ENCODE measurements at places on chromosomes 13 and 19. TPM values are rescaled to one million over a fixed set of nuclear protein-coding genes. Genes with fewer than 3 reads are reported as not detected.

GRCh38 chr19:5407356-5407755 is 47.9 kb upstream of the ZNRF4 start:
- DNase-seq: no peak

IRF2BP1 gene
- total RNA-seq: 17.4 TPM

DNA sequence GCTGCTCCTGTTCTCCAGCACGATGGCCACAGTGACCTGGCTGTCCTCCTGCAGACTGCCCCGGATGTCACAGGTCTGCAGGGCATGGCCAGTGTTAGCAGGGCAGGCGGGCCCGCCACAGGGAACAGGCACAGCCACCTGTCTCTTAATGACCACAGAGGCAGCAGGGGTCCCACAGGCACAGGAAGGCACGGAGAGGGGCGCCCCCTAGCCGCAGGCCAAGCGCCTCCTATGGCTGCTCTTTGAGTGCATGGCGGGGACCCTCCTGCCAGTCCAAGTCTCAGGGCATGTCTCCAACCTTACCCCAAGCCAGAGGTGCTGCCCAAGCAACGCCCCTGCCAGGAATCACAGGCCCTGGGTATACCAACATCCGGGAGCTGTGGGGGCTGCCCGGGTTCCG is 14.1 kb downstream of the IZUMO4 start:
- DNase-seq: no peak

DNA sequence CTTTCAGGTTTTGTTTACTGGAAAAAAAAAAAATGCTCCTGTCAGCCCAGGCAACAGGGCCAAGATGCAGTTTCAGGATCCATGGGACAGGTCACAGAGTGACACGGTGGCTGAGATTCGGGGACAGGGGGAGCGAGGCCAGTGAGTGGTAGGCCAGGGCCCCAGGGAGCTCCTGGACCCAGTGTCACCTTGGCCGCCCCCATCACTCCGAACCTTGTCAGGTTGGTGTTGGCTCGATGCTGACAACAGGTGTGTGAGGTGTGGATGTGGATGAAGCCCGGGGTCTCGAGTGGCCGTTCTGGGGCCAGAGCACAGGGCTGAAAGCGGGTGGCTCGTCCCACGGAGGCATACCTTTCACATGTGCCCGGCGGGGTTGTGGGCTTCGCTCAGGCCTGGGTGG is 6.1 kb upstream of the UQCR11 start:
- DNase-seq: no peak

- no peak for DNase-seq
Observed at GRCh38 chr19:29983568-29983967, 41.5 kb downstream of the URI1 start.

RDH8 gene
- not detected for total RNA-seq

GRCh38 chr13:84249463-84249862 is 367.2 kb upstream of the SLITRK1 start:
- DNase-seq: no peak

DNA sequence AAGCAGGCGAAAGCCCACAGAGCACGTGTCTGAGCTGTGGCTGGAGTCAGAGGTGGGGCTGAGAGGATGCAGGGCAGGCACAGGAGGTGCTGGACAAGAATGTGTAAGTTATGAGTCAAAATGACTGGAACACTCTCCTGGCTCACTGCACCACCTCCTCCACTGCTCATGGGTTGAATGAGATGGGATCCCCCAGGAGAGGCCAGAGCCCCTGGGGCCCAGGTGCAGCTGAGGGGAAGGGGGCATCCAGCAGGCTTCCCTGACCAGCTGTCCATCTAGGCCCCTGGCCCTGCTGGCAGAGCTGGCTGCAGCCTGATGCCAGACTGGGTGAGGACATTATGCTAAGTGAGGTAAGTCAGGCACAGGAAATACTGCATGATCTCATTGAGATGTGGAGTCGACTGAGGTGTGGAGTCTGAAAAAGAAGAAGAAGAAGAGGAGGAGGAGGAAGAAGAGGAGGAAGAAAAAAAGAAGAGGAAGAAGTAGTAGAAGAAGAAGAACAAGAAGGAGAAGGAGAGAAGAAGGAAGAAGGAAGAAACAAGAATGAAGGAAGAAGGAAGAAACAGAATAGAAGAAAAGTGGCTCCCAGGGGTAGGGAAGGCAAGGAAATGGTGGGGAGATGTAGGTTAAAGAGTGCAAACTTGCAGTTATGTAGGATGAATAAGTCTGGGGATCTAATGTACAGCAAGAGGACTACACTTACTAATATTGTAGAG is 747.4 kb downstream of the UQCRFS1 start:
- DNase-seq: no peak

ZFP28 gene
- total RNA-seq: 9.9 TPM

DLEU7 gene
- not detected for total RNA-seq

KLK4 gene
- not detected for total RNA-seq

DNA sequence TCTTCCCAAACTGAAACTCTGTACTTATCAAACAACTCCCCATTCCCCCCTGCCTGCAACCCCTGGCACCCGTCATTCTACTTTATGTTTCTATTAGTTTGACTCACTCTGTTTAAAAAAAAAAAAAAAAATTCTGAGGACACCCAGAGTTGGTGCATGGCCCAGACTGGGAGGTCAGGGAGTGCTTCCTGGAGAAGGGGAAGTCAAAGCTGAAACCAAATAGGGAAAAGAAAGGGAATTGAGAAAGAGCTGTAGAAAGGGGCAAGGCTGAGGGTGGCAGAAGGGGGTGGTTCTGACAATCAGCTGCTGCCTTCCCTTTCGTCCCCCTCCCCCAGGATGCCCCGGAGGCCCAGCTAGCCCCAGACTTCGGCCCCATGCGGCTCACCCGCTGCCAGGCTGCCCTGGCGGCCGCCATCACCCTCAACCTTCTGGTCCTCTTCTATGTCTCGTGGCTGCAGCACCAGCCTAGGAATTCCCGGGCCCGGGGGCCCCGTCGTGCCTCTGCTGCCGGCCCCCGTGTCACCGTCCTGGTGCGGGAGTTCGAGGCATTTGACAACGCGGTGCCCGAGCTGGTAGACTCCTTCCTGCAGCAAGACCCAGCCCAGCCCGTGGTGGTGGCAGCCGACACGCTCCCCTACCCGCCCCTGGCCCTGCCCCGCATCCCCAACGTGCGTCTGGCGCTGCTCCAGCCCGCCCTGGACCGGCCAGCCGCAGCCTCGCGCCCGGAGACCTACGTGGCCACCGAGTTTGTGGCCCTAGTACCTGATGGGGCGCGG is 9.0 kb upstream of the STRN4 start:
- DNase-seq: no peak

DNA sequence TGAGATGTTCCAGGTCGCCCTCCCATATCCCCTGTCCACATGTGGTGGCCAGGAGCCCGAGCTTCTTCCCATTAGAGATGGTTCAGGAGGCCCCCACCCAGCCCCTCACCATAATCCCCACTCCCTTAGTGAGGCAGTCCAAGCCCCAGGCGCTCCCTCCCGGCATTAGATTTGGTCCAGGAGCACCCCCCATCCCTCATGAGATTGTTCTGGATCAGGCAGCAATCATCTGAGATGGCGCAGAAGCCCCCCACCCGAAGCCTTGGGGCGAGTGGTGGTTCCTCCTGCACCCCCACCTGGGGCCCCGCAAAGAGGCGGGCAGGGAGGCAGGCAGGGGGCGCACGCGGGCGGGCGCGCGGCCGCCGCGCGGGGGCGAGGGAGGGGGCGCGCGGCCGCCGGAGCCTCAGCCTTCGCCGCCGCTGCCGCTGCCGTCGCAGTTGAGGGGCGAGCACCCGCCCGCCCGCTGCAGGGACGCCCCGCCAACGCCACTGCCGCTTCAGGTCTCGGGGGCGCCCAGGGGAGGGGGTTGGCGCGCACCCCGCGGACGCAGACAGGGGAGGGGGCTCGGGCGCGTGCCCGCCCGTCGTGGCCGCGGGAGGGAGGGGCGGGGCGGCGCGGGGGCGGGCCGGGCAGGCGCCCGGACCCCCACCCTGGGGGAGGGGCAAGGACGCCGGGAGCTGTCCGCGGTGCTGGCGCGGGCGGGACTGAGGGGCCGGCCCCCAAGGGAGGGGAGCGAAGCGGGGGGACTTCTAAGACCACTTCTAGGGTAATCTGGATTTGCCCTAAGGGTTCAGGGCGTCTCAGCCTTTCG is 46.4 kb upstream of the SHKBP1 start:
- no peak for DNase-seq

SUPT20H gene
- 28.3 TPM for total RNA-seq

DNA sequence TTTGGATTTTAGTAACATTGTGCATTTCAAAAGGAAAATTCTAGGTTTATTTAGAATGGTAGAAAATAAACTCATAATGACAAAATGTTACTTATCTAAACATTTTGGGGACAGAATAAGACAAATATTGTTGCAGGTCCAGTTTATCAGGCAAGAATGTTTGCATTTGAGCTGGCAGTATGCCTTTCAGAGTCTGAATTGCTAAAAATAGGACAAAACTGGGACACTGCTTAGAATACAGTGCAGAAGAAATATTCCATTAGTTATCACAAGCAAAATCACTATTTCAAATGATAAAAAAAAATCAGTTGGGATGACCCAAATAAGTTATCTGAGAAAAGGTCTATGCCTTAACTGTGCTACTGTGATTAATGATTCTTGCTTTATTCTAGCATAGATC is 870.3 kb upstream of the MIR17HG start:
- DNase-seq: no peak

DNA sequence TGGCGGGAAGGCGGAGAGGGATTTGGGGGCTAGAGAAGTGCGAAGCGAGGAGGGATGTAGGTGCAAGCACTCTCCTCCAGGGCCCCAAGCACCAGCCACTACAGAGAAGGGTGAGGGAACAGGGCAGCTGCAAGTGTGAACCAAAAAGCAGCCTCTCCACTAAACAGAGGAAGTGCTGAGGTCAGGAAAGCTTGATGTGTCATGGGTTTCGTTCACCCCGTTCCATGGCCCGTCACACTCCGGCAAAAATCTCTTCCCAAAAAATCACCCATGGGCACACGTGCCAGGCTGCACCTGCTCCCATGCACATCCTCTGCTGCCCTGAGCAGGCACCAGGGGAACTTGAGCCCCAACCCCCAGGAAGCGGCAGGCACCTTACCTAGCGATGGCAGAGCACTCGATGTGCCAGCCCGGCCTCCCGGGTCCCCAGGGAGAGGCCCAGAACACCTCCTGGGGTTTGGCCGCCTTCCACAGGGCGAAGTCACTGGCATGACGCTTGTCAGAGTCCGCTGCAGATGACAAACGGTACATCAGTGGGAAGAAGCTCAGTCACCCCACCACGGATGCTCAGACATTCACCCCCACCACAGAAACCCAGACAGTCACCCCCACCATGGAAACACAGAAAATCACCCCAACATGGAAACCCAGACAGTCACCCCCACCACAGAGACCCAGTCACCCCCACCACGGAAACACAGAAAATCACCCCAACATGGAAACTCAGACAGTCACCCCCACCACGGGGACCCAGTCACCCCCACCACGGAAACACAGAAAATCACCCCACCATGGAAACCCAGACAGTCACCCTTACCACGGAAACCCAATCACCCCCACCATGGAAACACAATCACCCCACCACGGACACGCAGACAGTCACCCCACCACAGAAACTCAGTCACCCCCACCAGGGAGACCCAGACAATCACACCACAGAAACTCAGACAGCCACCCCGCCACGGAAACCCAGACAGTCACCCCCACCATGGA is 29.0 kb downstream of the CARS2 start:
- DNase-seq: no peak

GRCh38 chr13:26253262-26253786 is 605 bp upstream of the CDK8 start:
- DNase-seq: no peak

DNA sequence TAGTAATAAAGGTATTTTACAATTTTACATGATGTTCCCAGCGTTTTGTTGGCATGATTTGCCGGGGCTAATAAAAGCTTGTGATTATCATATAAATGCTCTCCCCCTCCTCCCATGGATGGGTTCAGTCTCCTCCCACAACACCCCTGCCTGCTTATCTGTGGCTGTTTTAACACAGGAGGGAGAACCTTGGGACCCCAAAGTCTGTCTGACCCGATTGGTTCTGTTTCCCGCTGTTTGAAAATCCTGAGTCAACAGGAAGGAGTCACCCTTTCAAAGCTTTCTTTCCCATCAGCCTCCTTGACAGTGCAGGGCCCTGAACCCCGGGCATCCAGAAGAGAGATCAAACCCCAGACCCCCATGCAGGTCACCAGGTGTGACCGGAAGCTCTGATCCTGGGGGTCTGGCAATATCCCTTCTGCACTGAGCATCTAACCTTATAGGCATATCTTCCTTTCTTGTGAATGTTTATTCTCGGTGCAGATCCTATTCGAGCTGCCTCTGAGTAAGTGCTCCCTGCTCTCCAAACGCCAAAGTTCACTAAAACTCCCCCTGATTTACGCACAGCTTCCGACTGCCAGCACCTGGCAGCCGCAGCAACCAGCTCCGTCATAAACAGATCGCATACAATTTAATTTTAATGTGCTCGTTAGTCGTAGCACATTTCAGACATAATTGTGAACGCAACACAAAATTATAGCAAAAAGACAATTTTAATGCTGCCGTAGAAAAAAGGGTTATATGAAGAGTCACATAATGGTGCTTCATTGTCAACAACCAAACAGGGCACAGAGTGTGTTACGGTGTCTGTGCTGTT is 74.8 kb downstream of the TSHZ3 start:
- no peak for DNase-seq

DNA sequence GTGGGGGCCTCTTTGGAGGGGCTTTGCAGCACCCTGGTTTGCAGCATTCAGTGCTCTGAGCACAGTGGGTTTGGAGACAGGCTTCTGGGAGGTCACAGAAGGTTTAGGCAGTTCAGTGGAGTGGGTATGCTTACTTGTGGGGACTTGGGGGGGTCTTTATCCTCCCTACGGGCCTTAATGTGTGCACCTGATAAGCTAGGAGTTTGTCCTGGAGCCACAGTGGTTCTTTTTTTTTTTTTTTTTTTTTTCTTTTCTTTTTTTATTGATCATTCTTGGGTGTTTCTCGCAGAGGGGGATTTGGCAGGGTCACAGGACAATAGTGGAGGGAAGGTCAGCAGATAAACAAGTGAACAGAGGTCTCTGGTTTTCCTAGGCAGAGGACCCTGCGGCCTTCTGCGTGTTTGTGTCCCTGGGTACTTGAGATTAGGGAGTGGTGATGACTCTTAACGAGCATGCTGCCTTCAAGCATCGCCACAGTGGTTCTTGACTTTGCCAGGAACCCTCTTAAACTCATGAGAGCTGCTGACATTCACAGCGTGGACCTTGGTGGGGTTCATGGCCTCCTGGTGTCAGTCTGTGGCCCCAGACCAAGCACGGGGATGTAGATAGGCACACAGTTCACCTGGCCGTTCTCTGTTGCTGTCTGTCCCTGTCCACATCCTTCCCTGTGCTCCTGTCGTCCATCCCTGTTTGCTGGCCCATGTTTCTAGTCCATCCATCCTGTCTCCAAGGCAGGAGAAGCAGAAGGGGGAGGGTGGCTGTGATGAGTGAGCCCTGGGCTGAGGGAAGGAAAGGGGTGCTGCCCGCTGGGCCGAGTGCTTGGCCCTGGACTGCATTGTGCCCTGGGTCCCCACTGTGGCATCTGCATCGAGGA is 2.7 kb downstream of the EGLN2 start:
- no peak for DNase-seq

DHDH gene
- total RNA-seq: not detected

SERTAD1 gene
- 16.7 TPM for total RNA-seq

GRCh38 chr19:43445426-43445825 is 20.0 kb downstream of the LYPD3 start:
- no peak for DNase-seq
